CMK (cell line): ENCODE measurements at places on chromosomes 12 and 14.

DNA sequence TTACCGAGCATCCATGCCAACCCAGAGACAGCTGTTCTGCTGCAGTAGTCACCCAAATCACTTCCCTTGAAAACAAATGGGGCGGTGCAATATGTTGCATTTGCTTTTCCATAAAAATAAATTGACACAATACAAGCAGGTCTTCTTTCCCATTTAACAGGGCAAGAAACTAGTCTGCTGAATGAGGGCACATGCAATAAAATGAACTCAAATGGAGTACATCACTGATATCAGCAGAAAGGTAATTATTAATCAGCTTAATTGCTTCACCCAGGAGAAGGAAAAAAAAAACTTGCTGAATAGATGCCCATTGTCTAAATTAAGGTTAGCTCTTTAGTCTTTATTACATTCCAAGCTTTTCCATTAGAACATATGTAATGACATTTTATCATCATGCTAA lies 175.1 kb upstream of the GZMB start:
- DNase-seq, result no peak

DNA sequence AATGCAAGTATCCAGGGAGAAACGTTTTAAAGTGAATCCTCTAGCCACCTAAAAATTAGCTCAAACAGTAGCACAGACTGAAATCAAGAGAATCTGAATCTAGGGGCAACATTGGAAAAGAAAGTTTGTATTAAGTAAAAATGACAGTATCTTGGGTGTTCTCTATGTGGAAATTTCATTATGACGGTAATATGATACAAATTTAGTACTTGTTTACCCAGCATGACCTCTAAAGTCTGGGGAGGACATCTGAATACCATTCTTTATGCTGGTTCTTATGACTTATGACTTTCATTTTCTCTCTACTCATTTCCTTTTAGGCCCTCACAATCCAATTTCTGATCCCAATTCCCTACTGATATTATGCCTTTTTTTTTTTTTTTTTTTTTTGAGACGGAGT lies 14.0 kb downstream of the GTSF1 start:
- no peak for DNase-seq

GRCh38 chr12:33438025-33438772 lies 1.4 kb downstream of the SYT10 start:
- no peak for DNase-seq

DNA sequence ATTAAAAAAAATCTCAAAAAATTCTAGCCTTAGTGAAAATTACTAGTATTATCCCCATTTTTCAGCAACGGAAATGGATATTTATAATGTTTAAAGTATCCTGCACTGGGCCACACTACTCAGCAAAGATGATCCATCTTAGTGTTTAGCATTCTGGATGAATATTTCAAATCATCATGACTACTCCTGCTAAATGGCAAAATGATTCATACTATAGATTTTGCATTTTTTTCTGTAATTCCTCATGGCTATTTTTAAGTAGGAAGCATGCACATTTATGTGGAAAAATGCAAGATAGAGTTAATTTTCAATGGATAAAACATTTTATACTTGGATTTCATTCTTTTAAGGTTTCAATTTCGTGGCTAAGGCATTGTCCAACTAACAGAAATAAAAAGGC lies 59.6 kb downstream of the LRFN5 start:
- DNase-seq, result no peak

GRCh38 chr14:73720636-73721035 lies 6.5 kb upstream of the PNMA1 start:
- no peak for DNase-seq

- no peak for DNase-seq
These were observed 81.9 kb downstream of the NINJ2 start for GRCh38 chr12:581321-581720.

DNA sequence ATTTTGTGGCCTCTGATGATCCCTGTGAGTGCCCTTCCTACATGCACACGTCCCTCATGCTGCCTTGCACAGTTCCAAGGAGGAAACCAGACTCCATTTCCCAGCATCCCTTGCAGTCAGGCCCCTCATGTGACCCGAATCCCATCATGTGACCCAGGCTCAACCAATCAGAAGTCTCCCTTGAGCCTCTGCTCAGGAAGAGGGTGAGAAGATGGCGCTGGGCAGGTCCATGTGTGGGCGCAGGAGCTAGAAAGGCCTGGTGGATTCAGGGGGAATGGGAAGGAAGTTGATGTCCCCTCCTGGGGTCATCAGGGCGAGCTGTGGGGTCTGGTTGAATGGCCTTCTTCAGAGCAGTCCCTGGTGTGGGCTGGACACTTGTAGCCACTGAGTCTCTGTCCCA lies 240.5 kb downstream of the ADGRD1 start:
- DNase-seq, result peak; percentile 35

DNA sequence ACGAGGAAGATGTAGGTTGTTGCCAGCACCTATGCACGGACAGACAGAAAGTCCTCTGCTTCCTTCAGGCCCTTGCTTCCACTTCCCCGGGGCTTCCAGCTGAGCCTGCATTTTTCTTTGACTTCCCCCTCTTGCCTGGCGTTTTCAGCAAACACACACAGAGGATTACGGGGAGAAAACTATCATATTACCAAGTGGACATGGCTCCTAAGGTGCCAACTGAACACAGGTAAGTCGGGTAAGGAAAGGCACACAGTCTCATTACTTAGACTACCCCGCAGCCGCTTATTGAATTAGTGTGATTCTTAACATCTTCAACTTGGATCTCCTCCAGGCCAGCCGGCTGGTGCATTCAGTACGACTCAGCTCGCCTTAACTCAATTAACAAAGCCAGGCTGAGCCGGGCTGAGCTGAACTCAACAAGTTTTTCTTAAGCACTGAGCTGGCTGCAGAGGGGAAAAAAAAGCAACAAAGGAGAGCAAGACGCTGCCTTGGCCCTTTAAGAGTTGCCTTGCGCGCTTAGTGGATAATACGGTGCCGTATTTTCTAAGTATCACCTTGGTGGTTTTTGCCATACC lies 19.2 kb upstream of the MAP1LC3B2 start:
- no peak for DNase-seq

DNA sequence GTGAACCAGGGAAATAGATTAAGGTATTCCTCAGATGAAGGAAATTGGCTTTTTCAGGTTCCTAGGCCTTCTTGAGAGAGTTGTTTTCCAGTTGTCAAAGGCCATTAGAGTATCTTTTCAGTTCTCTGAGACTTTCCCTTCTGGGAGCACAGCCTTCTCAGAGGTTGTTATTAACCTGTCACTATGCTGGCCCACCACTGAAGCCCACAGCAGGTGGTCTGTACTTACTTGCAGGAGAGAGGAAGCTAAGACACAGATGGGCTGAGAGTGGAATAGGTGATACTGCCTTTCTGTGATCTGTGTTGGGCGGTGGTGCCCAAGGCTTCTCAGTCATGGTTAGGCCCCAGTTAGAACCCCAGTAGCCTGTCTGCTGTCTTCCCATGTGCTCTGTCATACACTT lies 22.8 kb upstream of the GALNT16 start:
- no peak for DNase-seq
